ENCODE measurements at places on chromosomes 12 and 14.
A peak's percentile ranks its signal among the peaks of the same experiment; 100 is the strongest.

DNA sequence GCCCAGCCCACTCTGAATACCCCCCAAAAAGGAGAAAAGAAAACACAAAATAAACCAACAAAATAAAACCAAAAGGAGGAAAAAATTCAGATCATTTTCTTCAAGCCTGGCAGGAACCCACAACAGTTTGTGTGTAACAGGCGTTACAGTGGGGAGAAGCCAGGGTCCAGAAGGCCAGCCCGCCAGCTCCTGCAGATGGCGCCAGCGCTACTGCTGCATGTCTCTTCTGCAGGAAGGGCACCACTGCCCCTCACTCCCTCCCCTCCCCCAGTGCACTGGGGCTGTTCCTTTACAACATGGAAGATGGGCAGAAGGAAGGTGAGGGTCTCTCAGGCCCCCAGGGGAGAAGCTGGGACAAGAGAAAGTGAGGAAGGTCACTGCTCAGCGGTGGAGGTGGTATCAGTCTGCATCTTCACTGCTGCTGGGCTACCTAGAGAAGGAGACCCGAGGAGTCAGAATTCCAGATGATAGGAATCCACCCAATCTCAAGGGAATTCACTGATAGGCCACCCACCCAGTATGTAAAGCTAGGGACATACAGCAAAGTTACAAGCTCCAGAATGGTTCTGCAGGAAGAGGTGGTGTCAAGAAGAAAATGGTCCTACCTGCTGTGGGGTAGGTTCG, 2.3 kb upstream of the NOP2 start:
- peak; percentile 41 for DNase-seq

- no peak for DNase-seq
These were observed 91.8 kb upstream of the PWP1 start for GRCh38 chr12:107593713-107594381.

DNA sequence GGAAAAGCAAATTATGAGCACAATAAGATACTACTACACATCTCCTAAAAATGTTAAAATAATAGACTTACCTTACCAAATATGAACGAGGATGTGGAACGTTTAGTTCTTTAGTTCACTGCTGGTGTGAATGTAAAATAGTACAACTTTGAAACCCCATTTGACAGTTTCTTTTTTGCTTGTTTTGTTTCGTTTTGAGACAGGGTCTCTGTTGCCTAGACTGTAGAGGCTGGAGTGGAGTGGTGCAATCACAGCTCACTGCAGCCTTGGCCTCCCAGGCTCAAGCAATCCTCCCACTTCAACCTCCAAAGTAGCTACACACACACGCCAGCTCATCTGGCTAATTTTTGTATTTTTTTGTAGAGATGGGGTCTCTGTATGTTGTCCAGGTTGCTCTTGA, 136.4 kb upstream of the FAR2 start:
- no peak for DNase-seq

DNA sequence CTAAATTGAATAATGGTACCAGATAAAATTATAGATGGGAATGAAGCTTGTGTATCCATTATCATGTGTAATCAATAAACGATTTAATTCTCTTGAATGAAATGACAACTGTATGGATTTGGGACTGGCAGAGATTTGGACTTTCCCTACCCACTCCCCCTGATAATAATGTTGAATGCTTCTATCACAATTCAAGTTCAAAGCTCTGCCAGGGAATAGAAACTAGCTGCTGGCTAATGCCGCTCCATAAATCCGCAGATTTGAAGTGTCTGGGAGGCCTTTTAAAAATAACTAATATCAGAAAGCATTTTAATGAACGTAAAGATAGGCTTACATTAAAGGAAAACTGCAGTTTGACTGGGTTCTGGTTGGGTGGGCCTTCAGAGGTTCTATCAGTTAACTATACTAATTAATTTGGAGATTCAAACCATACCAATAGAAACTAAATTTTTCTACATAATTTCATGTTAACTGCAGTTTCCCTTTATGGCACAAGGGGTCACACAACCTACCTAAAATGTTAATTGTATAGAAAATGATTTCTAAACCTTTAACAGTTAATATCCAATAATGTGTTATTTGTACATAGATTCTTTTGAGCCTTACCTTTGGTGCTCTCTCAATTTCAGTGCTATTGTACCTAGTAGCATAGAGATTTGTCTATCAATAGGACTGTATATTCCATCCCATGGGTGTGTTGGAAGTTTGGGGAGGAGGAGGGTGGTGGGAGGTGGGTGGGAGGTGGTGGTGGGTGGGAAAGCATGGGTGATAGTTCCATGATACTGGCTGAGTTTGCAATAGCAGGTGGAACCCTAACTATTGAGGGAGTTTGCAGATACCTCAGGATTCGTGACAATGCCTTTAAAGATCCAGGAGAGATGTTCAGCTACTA, 4.9 kb downstream of the HNRNPA1 start:
- no peak for DNase-seq

DNA sequence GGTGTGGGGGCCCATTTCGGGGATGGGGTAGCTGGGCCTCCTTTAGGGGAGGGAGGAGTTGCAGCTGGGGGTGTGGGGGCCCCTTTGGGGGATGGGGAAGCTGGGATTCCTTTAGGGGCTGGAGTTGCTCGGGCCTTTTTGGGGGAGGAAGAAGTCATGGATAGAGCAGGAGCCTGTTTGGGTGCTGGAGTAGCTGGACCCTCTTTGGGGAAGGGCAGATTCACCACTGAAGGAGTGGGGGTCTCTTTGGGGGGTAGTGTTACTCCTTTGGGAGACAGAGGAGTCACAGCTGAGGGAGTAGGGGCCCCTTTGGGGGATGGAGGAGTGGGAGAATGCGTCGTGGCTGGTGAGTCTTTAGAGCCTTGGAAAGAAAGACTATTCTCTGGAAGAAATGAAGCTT, 6.5 kb downstream of the NACA start:
- no peak for DNase-seq

- DNase-seq = no peak
These were observed 61.2 kb upstream of the DIO3 start for GRCh38 chr14:101500061-101500460.

- DNase-seq = no peak
These were observed 76.6 kb downstream of the SINHCAF start for GRCh38 chr12:31249356-31249755.

DNA sequence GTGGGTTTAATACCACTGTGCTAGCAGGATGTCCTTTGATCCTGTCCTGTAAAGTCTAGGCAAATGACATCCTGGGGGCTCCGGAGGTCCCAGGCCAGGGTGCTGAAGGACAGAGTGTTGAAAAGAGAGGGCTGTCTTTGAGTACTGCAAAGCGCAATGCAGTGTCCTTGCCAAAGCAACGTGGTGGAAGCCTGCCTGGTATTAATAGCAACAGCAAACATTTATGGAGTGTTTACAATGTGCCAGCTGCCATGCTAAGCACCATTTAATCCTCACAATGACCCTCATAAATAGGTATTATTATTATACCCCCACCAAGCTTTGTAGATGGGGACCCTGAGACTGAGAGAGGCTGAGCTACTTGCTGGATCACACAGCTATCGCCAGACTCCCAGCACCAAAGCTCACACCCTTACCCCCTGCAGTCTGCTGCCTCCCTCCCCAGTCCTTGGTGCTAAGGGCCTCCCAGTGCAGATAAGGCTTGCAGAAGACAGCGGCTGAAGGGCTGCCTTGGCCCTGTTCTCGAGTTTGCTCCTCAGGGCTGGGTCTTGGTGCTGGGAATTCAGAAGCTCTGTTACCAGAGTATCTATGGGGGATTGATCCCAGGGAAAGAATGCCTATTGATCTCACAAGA, 427.7 kb downstream of the FUT8 start:
- DNase-seq = no peak

GRCh38 chr12:1972856-1973317, 31.4 kb downstream of the DCP1B start:
- DNase-seq = no peak

- no peak for DNase-seq
These were observed 16.7 kb downstream of the STK38L start for GRCh38 chr12:27260746-27261145.

DNA sequence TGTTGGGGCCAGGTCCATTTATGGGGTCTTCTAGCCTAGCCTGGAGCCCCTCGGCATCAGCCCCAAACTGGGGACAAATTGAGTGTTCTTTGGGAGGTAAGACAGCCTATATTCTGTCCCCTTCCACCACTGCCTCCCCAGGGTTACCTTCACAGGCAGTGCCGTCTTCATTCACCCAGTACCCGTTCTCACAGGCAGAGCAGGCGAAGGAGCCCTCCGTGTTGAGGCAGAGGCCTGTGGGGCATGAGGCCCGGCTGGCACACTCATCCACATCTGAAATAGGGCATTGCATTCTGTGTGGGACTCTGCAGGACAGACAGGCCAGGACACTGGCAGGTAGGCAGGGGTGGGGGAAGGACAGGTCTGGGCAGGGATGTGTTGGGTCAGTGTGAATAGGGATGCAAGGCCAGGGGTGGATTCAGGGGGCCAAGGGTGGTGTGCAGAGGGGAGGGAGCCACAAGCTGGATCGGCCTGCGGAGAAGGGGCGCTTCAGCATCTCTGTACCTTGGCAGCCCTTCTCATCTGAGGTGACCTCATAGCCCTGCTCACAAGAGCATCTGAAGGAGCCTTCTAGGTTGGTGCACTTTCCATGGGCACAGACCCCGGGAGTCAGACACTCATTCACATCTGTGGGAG, 16.1 kb downstream of the ISCA2 start:
- DNase-seq = no peak

DNA sequence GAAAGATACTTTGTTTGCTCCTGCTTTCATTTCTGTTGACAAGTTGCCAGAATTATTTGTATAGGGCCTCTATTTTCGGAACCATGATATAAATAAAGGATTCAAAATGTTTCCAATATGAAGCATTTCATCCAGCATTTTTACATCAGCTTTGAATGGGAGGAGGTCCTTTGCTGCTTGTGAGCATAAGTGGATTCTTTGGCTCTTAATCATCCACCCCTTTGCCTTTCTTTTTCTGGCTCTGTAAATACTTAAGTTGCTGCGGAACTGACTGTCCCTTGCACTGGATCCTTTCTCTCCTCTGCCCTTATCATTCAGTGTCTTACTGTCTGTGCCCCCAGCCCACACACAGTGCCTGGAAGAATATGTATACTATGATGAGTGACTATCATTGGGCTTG, 357.3 kb upstream of the RGS6 start:
- DNase-seq = no peak

GRCh38 chr12:64609536-64610078, 688 bp upstream of the RASSF3 start:
- no peak for DNase-seq

GRCh38 chr14:55638665-55639064, 58.7 kb downstream of the KTN1 start:
- no peak for DNase-seq

- DNase-seq = no peak
These were observed 178.3 kb downstream of the NUAK1 start for GRCh38 chr12:105960319-105961083.

DNA sequence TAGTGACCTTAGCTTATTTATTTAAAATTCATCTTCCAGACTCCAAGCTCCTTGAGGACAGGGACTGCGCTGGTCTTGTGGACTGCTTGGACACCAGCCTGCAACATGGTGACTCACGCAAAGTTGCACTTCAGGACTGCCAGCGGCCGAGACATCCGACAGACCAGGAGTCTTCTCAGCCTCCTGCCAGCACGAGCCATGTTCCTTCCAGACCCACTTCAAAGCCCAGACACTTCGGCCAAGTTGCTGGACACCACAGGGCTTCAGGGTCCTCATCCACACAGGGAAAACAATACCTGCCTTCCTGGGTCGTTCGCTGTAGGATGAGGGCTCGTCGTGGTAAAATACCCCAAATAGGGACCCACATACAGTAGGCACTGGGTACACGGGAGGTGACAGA, 88.7 kb downstream of the BCL11B start:
- DNase-seq = no peak

DNA sequence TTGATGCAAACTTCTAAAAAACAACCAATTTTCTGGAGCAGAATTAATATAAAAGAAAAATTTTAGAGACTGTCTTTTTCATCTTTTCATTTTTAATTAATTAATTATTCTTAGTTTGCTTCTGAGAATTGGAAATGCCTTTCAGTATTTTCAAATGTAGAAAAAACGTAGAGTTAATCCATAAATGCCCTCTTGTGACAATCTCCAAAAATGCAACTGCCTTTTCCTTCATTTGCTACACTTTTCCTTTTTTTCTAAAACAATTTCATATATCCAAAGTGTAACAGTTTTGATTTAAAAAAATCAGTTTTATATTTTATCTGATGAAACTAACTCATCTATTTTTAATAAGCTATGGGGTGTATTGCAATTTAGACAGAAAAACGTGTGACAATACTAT, 409.3 kb downstream of the PRKD1 start:
- DNase-seq = no peak

- no peak for DNase-seq
These were observed 69.9 kb downstream of the RBM19 start for GRCh38 chr12:113896194-113896593.

DNA sequence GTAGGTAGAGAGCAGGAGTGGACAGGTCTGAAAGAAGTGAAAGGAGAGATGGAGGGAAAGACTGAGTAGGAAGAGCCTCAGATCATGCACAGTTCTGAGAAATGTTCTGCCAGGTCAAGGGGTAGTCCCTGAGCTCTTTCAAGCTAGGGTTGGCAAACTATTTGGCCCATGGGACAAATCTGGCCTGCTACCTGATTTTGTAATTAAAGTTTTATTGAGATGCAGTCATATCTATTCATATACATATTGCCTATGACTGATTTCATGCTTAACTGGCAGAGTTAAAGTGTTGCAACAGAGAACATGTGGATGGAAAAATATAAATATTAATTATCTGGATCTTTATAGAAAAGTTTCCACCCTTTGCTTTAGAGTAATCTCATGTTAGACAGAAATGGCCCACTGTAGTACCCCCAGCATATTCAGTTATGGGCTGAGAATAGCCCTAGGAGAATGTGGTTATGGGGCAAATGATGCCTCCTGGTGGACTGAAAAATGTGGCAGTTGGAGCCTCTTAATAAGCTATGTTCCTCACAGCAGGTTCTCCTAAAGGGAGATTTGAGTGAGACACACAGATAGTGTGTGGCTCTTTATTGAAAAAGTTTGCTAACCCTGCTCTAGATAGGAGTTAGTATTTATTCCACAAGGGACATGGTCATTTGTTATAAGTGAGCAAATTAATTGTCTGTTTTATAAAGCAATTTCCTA, 476.9 kb downstream of the LRIG3 start:
- no peak for DNase-seq

DNA sequence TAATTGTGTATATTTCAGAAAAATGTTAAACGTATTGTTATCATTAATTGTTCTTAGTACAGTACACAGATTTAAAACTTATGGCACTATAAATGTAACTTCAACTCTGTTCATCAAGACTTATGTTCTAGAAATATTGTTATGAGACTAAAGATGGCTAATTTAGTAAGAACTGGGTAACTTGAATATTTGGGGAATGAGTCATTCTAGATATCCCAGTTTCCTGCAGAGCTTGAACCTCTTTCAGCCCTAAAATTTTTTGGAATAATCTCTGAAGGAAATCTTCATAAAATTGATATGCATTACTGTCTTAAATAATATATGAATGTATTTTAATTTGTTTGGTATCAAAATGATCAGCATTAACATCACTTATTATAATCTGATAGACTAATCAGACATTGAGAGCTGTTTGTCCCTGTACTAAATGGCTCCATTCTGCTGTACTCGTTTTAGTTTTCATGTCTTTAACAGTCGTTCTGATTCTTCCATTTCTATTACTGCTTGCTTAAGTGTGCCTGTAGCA, 87.1 kb downstream of the VEZT start:
- no peak for DNase-seq

GRCh38 chr12:38282886-38283285, 33.7 kb upstream of the ALG10B start:
- DNase-seq = no peak
